ENCODE measurements at places on chromosomes 13 and 19.

GRCh38 chr19:56538761-56539263 lies at the start of gene ZFP28:
Gene ZFP28 (plus strand): TSS chr19:56538948. CDS start chr19:56539019, 71 bp downstream.
- DNase-seq: no peak

GRCh38 chr19:32233885-32234284 lies 111.5 kb upstream of the ZNF507 start:
- no peak for DNase-seq

DNA sequence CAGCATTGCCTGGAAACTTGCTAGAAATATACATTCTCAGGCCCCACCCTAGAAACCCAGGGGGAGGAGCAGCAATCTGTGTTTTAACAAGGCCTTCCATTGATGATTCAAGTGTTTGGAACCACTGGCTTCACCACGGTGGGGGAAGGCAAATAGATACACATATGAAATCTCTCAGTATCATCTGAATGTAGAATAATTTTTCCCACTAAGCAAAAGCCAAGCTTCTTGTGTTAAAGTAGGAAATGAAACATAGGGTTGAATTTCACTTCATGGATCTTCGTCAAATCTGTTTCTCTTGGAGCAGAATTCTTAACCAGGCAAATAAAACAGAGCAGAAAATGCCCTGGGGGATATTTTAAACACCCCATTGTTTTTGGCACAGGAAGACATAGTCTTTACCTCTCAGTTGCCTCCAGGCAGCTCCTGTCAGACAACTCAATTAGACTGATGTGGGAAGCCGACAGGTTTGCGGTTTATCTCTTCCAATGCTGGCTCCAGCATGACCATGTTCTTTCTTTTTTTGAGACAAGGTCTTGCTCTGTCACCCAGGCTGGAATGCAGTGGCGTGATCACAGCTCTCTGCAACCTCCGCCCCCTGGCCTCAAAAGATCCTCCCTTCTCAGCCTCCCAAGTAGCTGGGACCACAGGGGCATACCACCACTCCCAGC lies 213.0 kb downstream of the FOXO1 start:
- DNase-seq: peak; percentile 70

- DNase-seq: no peak
Observed at GRCh38 chr19:15123031-15123890, 16.1 kb downstream of the SYDE1 start.

DNA sequence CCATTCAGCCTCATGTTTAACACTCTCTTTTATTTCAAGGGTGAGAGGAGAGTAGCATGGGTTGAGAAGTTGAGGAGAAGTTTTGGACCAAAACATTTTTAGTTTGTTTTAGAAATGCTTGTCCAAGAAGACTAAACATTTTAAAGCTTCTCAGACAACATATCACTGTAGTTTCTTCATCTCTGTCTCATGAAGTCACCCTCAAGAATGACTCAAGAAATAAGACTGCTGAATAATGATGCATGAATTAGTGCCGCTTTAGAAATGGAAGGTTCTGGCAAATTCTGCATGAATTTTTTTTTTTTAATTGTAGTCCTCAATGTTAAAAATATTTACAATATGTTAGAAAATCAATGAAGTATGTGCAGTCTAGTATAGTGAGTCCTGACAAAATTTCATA lies 422.7 kb upstream of the ARGLU1 start:
- no peak for DNase-seq

DNA sequence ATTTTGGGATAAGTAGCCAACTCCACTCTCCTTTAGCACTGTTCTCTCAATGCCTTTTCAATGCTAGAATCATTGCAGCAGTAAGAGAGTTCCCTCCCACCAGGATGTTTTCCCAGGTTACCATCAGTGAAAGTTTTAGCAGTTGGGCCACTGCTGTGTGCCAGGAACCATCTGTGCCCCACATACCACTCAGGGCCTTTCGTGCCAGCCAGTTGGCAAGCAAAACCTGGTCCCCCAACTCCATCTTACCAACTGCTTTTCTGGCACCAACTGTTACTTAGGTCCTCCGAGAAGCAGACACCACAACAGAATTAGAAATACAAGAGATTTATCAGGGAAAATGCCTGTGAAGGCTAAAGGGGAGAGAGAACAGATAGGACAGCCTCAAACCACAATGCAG lies 533.4 kb upstream of the NBEA start:
- DNase-seq: no peak

DNA sequence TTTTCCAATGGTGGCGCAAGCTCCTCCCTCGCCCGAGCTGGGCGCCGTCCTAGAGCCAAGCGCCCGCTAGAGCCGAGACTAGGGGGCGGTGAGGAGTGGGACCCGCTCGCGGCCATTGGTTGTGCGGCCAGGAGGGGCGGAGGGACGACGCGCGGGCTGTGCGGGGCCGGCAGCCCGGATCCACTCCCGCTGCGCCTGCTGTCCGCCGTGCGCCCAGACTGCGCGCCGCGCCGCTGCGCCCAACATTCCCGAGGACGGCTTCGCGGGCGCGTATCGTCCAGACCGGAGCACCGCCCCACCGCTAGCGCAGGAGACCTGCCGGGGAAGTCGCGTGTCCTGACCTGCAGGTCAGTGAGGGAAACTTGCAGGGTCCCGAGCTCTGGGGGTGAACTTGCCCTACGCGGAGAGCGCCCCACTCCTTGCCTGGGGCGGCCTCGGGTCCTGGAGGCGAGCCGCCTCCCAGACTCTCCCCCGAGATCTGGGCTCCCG lies at the start of gene SERTM1:
Gene SERTM1, plus strand, starts transcription at position 183 of the 489 bp plus-strand sequence. CDS start 21,059 bp downstream, outside the sequence.
- DNase-seq: no peak

DNA sequence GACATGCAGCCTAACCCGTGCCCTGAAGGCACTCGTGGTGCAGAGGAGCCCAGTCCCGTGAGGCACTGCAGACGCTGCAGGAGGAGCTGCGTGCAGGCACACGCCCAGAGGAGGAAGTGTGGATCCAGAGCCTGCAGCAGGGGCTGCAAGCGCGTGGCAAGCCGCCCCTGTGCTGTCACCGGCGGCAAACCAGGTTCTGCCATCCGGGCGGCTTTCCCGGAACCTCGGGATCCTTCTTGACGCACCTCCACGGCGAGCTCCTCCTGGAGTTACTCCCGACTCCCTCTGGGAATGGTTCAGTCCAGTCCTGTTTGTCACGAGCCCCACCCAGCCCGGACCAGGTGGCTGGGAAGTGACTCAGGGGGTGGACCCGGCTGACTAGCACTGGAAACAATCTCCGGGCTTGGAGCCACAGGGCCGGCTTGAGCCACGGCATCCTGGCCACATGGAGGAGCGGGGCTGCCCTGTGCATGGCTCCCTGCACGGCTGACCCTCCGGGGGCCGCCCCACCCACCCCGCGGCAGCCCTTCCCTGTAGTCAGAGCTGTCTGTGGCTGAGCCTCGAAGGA lies 10.2 kb downstream of the DPP9 start:
- DNase-seq: peak; percentile 96

GRCh38 chr13:27200413-27201070 lies 28.9 kb upstream of the USP12 start:
- DNase-seq: no peak

- DNase-seq: no peak
Observed at GRCh38 chr13:23628250-23628649, 58.0 kb downstream of the TNFRSF19 start.

GRCh38 chr19:7533925-7534480 lies 1.5 kb upstream of the PNPLA6 start:
- peak; percentile 73 for DNase-seq

DNA sequence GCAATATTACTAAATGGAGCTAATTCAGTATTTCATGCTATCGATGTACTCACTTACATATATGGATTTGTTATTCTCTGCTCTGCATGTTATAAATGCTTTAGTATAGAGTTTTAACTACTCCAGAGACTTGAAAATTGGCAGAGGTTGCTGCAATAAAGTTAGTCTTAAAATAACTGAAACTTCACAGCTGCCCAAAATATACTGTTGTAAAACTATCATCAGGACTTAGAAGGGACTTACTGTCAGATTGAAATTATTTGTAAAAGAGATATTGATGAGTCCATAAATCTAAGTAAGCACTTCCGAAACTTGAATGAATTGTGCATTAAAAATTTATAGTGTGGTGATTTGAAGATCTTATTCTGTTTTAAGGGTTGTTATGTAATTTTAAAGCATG lies 1178.2 kb upstream of the PCDH20 start:
- DNase-seq: no peak

DNA sequence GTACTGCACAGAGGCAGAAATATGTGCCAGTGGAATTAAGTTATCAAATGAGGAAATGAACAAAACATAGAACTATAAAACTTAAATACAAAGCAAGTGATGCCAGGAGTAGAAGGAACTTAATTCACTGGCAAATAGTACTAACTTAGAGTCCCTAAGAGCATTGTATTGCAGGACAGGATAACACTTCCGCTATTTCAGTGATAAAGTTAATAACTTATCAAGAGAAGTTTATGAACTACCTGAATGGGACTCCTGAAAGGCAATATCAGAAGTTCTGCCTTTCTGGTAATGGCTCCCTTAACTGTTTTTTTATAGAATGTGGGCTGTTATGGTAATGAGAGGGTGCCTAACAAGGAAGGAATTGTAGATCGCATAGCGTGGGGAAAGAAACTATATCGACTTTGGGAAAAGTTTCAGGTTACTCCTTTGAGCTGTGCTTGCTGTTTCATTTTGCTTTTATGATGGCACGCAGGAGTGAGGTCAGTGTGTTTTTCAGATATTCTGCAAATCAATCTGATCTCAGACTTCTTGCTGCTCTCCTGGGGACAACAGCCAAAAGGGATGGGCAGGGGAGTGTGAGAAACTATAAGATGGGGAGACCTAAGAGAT lies 95.3 kb upstream of the MLNR start:
- no peak for DNase-seq

DNA sequence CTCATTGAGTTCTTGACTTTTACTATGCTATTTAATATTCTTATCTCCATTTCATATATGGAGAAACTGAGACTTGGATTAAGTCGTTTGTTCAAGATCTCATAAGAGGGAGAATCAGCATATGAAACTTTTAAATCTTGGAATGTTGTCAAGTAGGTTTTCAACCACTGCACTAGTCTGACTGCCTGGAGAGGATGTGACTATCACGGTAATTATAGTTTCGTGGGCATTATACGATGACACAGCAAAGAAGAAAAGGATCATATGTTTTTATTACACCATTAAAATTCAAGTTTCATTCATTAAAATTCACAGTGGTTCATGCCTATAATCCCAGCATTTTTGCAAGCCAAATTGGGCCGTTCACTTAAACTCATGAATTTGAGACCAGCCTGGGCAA lies 555.2 kb downstream of the SLITRK1 start:
- no peak for DNase-seq

DNA sequence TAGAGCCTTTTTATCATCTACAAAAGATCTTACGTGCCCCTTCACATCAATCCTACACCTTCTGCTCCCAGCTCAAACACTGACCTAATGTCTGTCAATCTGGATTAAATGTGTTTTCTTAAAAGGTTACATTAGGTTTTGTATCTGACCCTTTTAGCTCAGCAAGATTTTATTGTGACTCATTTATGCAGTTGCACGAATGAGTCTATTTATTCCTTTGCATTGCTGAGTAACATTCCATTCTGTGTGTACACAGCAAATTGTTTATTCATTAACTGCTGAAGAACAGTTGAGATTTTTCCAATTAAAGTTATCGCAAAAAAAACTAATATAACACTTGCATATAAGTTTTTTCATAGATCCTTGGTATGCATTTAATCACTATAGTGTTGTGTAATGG lies 253.9 kb upstream of the GPC6 start:
- no peak for DNase-seq

- DNase-seq: no peak
Observed at GRCh38 chr13:54185101-54185500, 1156.5 kb downstream of the OLFM4 start.

GRCh38 chr13:50544211-50544610 lies 299.3 kb downstream of the DLEU7 start:
- no peak for DNase-seq

- no peak for DNase-seq
Observed at GRCh38 chr19:484494-484893, 11.8 kb upstream of the MADCAM1 start.

DNA sequence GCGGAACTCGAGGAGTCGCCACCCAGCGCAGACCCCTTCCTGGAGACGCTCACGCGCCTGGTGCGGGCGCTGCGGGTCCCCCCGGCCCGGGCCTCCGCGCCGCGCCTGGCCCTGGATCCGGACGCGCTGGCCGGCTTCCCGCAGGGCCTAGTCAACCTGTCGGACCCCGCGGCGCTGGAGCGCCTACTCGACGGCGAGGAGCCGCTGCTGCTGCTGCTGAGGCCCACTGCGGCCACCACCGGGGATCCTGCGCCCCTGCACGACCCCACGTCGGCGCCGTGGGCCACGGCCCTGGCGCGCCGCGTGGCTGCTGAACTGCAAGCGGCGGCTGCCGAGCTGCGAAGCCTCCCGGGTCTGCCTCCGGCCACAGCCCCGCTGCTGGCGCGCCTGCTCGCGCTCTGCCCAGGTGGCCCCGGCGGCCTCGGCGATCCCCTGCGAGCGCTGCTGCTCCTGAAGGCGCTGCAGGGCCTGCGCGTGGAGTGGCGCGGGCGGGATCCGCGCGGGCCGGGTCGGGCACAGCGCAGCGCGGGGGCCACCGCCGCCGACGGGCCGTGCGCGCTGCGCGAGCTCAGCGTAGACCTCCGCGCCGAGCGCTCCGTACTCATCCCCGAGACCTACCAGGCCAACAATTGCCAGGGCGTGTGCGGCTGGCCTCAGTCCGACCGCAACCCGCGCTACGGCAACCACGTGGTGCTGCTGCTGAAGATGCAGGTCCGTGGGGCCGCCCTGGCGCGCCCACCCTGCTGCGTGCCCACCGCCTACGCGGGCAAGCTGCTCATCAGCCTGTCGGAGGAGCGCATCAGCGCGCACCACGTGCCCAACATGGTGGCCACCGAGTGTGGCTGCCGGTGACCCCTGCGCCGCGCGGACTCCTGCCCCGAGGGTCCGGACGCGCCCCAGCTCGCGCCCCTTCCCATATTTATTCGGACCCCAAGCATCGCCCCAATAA lies 2.3 kb downstream of the AMH start:
- no peak for DNase-seq

DNA sequence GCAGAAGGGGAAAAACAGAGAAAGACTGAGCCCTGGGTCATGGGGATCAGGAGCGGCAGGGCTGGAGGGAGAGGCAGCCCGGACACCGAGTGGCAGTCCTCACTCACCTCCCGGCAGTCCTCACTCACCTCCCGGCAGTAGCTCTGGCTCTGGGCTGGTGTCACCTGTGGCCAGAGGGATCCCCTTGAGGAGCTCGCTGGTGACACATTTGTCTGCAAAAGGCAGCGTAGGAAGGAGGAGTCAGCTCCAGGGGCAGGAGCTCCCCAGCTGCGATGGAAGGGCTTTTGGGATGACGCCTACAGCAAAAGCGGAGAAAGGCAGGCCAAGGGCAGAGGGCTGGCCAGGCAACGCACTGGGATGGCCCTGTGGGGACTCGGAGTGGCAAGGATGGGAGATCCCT lies 739 bp downstream of the EIF3G start:
- no peak for DNase-seq

GRCh38 chr13:47186471-47186870 lies 289.6 kb upstream of the HTR2A start:
- no peak for DNase-seq

GRCh38 chr19:29651622-29652394 lies 13.5 kb upstream of the PLEKHF1 start:
- no peak for DNase-seq

GRCh38 chr13:32863596-32863995 lies 152.6 kb upstream of the KL start:
- no peak for DNase-seq

GRCh38 chr13:21039097-21039800 lies 22.1 kb downstream of the LATS2 start:
- DNase-seq: no peak

All from brain microvascular endothelial cell (primary cell).